ENCODE measurements at places on chromosomes 2 and 18.

DNA sequence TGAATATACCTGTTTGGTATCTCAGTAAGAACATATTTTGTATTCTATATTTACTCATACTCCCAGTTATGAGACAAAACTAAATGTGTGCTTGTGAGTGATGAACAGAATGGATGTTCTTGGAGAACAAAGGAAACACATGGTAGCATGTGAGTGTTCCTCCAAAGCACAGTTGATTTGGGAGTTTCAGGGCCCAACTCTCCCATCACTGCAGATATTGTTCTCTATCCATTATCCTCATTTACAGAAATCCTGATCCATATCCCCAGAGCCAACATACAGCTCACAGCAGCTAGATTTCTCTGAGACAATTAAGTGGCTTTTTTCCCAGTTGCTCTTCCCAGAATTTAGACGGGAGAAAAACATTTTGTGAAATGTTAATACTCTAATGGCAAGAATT, 75.6 kb upstream of the MAPRE2 start:
- no peak for DNase-seq

GRCh38 chr2:205954707-205955106, 131.3 kb downstream of the INO80D start:
- no peak for DNase-seq

- no peak for DNase-seq
Measured at GRCh38 chr18:2172881-2173280, 398.4 kb downstream of the METTL4 start.

- DNase-seq, result no peak
Measured at GRCh38 chr2:88176352-88176984, 6.3 kb downstream of the THNSL2 start.

- DNase-seq, result no peak
Measured at GRCh38 chr2:238095143-238095542, 5.0 kb upstream of the ESPNL start.

DNA sequence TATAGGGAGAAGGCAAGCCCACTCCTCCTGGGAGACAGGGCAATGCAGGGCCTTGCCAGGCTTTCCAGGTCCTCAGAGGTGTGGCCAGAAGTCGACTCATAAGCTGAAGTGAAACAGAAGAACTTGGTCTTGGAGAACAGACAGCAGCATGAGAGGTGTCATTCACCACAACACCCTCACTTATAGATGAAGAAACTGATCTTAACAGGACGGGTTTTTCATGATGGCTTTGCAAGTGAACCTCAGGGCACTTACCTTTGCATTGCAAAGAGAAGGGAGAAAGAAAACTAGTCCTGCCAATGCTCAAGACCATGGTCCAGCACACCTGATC, 198.8 kb downstream of the CYRIA start:
- no peak for DNase-seq

DNA sequence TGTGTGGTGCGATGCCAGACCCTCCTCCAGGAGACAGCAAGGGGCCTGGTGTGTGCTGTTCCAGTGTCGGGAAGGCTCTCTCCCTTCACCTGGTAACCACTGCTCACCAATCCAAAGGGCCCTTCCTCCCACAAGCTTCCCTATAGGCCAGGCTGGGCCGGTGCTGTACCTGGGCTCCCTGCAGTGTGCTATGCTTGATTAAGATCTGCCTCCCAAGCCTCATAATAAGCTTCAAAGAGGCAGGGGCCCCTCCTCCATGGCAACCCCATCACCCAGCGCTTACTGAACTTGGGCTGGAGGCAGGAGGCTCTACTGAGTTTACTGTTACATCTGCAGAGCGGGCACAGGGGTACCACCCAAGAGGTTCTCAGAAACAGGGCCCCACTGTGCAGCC, 4.5 kb upstream of the MAL start:
- DNase-seq, result no peak

GRCh38 chr2:127029350-127030051, 77.5 kb downstream of the BIN1 start:
- DNase-seq, result no peak

- DNase-seq, result no peak
Measured at GRCh38 chr2:42839809-42840501, 47.6 kb upstream of the HAAO start.

DNA sequence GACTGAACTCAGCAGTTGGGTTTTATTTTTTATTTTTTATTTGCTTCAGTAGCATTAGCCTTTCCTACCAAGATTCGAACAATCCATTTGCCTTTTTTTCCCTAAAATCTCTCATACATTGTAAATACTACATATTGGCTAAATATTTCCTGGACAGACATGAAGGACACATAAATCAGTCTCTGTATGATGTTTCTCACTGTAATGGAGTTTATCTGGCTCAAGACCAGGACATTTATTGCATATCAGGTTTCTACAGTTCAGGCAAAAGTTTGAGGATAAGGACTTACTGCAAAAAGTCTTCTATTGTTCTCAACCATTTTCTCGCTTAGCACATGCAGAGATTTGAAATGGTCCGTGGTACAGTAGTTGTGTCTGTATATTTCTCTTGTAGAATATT, 3.3 kb downstream of the CLUL1 start:
- no peak for DNase-seq

DNA sequence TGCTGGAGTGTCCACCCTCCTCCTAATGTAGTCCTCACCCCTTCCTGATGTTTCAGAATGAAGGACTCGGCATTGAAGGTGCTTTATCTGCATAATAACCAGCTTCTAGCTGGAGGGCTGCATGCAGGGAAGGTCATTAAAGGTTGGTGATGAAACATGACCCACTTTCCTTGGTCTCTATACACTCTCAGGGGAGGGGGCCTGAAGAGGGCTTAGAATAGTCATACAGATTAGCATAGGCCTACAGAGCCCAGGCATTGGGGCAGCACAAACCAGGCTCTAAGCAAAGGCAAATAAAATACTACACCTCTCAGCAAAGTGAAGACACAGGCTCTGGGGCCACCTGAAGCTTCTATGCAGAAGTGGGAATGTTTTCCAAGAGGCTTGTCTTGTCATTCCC, 1.8 kb downstream of the IL36RN start:
- no peak for DNase-seq

DNA sequence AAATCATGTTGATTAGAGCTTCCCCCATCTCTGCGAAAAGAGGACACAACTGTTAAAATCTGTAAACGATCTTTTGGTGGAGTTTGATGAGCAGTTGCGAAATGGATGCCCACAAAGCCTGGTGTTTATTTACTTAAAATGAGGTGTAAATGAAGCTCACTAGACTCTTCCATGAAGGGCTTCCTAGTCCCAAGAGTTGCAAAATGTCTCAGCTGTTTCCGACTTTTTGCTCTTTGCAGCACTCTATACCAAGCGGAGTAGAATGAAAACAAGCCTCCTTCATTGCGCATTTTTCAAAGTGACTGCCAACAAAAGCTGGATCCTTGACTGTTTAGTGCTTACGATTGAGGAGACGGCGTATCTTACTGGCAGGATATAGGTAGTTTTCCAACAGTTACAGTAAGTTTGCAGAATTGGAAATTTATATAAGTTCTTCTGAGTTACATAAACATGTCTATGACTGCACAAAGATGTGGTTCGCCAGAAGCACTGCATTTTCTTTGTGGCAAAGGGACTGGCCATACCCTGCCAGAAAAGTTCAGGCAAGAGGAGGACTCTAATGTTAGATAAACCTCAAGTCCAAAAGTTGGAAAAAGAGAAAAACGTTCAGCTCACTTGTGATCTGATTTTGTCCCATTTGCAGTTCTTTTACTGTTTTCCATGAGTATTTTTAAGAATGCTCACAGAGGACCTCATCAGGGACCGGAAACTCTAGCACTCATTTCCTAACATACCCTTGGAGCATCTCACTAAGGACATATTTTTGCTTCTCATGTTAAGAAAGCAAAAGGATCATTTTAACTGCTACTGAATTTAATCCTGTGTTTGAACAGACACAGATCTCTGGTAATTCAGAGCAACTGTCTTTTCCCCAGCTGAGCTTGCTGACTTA, 42.7 kb downstream of the COLEC12 start:
- DNase-seq, result no peak

GRCh38 chr18:5284808-5285207, 10.7 kb downstream of the ZBTB14 start:
- no peak for DNase-seq

DNA sequence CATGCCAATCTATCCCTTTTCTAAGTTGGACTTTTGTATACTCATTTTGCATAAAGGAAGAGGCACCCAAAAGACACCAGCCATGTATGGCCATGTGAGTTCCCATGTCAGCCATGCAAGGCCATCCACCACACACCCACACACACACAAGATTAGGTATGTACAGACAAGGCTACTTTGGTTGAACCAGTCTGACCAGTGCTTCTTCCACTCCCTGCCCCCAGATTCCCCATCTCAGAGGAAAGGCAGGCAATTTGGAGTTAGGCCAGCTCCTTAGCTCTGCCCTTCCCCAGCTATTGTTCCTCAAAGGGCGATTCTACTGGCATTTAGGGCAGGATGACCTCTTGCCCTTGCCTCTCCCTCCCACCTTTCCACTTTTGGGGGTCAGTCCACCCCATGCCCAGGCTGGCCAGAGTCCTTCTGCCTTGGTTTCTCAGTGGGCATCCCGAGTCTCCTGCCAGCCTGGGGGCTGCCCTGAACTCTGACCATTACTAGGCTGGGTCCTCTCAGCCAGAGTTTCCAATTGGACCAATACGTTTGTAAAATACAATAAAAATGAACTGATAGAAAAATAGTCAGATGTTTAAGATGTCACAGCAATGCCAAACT, 101.1 kb downstream of the ZBTB7C start:
- no peak for DNase-seq

- no peak for DNase-seq
Measured at GRCh38 chr2:207387001-207387571, 142.7 kb upstream of the CREB1 start.

Measured in KBM-7 (cell line).